Inflammatory macrophage (primary cell): ENCODE measurements at places on chromosomes 3 and 15.

DNA sequence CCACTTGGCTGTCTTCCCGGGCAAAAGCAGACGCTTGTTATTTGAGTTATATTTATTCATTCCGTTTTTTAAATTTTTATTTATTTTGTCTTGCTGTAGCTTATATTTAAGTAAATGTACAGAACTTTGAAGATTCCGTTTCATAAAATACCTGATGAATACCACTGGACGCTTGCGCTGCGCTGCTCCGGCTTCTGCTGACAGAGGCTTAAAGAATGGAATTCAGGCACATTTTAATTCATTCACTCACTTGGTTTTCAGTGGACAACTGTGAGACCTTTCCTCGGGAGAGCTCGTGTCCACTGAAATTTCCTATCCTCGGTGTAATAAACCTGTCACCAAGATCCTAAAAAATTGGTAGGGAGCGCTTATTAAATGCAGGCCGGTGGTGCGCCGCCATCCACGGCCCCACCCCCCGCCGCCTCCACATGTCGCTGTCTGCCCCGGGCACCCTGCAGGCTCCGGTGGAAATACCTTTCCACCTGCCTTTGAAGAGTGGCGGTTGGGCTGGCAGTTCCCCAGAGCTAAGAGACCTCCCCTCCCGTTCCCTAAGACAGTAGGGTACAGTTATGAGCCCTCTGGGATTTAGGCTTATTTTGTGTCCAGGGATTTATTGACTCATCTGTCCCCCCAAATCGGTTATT, 62.5 kb upstream of the UBE2E1 start:
- DNase-seq: no peak

DNA sequence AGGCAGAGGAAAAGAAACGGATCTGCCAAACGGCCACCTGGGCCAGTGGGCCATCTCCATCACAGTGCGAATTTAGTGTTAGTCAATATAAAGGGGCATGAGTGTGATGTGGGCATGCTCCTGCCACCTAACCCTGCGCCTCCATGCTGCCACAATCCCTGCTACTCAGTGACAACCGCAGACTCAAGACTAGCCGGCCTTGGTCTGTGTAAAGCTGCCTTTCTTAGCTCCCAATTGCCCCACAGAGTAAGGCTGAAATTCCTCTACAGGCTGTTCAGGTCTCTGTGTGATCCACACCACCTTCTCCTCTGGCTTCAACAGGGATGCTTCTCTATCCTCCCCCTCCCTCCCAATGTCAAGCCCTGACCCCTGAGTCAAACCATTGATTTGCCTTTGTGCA, 269.7 kb downstream of the XXYLT1 start:
- no peak for DNase-seq

DNA sequence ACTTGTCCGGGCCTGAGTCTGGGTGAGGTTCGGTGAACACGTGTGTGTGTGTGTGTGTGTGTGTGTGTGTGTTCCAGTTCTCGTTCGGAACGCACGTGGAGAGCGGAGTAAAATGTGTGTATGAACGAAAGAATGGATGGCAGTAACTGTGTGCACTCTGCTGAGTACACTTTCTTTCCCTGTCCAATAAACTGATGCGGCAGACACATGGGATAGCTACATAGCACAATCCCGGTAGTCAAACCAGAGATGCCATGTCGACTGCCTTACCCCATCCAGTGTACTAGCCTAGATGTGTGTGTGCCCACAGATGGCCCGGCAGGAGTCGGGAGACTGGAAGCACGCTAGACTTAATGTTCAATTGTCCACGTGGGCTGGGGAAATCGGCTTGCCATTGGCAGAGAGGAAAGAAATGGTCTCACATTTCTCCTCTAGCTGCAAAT, 507 bp upstream of the GOLIM4 start:
- peak; percentile 82 for DNase-seq

GRCh38 chr3:189276444-189277219, 104.9 kb downstream of the TPRG1 start:
- peak; percentile 90 for DNase-seq

DNA sequence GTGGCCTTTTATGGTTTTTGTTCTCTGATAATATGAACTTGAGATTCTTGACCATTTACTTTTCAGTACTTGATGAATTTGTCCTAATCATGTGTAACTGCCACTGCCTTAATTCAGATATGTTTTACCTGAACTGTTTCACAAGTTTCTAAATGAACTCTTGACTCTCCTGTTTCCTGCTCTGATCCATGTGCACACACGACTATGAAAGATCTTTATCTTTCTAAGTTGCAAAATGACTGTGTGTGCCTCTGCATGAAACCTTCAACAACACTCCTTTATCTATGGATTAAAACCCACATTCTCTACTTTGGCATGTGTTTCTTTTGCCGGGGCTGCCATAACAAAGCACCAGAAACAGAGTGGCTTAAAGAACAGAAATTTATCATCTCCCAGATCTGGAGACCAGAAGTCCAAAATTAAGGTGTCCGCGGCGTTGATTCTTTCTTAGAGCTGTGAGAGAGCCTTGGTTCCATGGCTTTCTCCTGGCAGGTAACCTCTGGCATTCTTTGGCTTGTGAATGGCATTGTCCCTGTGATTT, 275.0 kb downstream of the ADAMTSL3 start:
- DNase-seq: no peak

- DNase-seq: peak; percentile 41
Measured at GRCh38 chr3:23928524-23928923, 11.6 kb downstream of the RPL15 start.

- DNase-seq: no peak
Measured at GRCh38 chr3:89506462-89507103, 399.2 kb downstream of the EPHA3 start.

DNA sequence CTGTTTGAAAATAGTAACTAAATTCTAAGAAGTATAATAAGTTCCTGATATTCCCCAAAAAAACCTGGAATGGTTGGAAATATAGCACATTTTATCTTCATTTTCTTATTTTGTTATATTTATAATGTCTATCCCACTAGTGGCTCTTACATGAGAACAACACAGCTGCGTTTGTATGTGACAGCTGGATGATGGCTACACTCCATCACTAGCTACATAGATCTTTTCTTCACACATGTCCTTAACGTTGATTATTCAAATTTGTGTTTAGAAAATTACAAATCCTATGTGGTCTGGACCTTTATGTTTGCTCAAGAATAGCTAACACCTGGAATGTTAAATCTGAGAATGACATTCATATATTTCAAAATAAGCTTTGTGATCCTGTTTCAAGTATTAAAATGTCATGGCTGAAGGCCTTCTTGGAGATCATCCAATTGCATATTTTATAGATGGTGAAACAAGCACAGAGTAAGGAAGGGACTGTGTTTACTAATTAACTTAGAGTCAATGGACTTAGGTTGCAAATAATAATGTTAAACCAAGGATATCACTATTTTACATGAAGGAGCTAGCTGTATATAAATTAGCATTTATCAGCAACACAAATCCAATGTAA, 60.8 kb downstream of the ATP13A5 start:
- DNase-seq: no peak

DNA sequence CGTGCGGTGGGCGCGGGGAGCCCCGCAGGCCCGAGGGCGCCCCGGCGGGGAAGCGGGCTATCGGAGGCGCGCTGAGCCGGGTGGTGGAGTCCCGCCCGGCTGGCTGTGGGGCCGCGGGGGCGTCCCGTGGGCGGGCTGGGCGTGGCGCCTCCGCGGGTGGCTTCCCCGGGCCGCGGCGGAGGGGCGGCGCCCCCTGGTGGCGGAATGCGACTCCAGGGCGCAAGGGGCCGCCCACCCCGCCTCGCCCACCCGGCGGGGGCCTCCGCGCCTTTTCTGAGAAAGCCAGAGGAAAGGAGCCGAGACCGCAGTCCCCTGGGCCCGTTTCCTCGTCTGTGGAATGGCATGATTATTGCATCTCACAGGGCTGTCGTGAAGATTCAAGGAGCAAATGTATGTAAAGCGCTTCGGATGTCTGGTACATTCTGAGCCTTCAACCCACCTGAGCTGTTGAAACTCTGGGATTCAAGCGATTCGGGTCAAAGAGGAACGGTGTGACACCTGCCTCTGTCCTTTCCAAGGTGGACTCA, 31.9 kb upstream of the RAB6B start:
- DNase-seq: peak; percentile 49

GRCh38 chr3:129937717-129938116, 36.8 kb upstream of the TRH start:
- no peak for DNase-seq

DNA sequence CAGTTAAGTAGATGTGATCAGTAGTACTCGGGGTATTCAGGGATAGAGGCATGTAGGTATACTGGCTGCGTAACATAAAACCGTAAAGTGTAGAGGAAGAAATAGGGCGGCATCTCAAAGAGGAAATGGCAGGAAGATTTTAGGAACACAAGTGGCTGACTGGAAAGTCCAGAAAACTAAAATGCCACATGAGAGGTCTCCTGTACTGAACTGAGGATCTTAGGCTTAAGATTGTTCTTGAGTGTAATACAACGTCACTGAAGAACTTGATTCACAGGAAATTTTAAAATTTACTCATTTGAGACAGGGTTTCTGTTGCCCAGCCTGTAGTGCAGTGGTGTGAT, 2.3 kb upstream of the LMLN start:
- DNase-seq: no peak

DNA sequence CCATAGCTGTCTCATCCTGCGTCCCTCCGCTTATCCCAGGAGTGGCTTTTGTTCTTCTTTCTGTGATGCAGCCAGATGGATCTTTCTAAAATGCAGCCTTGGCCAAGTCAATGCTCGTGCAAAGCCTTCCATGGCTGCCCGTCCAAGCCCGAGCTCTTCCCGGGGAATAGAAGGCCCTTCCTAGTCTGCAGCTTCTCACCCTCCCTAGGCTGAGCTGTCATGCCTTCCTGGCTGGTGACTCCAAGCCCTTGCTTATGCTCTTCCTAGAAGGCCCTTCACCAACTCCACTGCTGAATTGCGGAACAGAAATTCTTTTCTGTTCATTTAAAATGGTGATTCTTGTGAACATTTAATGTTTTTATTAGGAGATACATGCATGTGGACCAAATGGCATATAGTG, 95.9 kb downstream of the SMAD6 start:
- DNase-seq: no peak

DNA sequence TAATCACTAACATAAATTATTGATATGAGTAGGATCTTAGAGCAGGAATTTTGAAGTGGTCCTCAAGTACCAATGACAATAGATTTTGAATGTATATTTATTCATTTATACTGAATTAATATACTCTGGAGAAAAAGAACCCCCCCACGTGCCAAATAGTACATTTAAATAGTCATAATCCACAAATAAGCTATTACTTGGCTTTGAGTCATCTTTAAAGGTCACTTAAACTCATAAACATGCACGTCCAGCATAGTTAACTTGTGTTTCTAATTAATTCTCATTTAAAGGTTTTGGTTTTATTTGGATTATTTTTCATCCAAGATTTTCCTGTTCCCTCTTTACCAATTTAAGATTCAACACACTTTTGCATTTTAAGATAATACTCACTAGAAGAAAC, 35.1 kb downstream of the FGF7 start:
- no peak for DNase-seq
